ENCODE measurements at places on chromosomes 1 and 21.

DNA sequence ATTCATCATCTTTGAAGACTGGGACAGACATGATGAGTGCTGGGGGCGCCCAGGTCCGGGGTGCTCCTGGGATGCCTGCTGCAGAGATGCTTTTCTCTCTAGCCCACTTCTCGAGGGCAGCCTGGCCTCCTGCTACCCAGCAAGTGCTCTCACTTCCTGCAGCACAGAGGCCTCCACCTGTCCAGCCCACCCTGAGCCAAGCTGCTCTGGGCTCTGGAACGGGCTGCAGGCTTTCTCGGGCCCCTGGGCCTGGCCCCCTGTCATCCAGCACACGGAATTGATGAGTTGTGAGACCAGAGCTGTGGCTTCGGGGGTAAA, 469.5 kb upstream of the VAMP3 start:
- DNase-seq: no peak

DNA sequence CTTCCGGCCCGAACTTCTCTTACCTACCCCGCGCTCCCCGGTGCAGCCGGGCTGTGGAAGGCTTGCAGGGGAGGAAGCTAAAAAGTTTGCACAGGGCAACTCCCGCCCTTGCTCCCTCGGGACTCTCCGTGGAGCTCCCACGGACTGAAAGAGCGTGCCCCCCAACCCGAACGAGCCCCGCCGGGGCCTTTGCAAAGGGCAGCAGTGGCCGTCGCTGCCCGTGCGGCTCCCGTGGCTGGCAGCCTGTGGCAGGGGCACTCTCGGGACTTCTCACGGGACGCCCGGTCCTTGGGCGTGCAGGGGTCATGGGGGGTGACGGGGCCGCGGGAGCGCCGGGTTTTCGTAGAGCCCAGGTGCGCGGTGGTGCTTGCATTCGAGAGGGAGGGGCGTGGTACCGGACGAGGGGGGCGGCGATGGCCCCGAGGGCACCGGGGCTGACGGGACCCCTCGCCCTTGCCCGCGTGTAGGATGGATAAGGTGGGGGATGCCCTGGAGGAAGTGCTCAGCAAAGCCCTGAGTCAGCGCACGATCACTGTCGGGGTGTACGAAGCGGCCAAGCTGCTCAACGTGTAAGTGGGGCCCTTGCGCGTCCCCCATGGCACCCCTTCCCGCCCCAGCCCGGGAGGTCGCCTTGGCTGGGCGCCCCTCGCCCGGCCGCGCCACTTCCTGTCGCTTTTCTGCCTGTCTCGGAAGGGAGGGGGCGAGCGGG, 711 bp downstream of the GADD45A start:
- peak; percentile 21 for DNase-seq

DNA sequence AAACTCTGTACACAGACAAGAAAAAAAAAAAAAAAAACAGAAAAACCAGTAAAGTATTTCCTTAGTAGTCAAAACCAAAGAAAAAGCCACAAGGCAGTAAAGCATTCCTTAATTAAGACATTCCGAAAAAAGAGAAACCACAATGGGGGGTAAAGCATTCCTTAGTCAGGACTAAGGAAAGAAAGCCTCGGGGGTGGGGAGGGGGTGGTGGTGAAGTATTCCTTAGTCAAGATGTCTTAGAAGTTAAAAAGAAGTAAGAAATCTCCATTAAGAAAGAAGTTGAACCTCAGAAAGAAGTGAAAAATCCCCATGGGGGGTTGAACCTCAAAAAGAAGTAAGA, 28.2 kb upstream of the FMO1 start:
- no peak for DNase-seq

- DNase-seq: no peak
Measured at GRCh38 chr1:75764057-75764655, 21.9 kb upstream of the RABGGTB start.

DNA sequence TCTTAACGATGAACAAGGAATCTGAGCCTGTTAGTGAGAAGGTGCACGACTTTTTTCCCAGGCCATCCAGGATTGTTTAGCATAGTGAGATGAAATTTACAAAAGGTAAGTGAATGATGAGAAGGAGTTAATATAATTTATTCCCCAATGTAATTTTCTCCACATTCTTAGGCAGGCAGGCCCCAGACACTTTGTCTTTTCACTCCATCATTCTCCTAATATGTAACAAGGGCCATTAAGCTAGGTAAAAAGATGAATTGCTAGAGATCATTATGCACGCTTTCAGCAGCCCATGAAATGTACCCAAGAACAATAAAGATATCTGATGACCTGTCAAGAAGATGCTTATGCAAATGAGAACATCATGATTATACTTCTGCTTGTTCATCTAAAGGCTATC, 24.1 kb downstream of the NIBAN1 start:
- DNase-seq: no peak

DNA sequence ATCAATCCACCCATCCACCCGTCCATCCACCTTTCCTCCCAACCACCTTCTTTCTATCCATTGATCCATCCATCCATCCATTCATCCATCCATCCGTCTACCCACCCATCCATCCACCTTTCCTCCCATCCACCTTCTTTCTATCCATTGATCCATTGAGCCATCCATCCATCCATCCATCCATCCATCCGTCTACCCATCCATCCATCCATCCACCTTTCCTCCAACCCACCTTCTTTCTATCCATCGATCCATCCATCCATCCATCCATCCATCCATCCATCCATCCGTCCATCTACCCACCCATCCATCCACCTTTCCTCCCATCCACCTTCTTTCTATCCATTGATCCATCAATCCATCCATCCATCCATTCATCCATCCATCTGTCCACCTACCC, 5.1 kb upstream of the EDN2 start:
- no peak for DNase-seq

- no peak for DNase-seq
Measured at GRCh38 chr21:43933199-43933598, 68.2 kb downstream of the AGPAT3 start.

GRCh38 chr21:45593162-45594022, 50.1 kb upstream of the PCBP3 start:
- DNase-seq: no peak

DNA sequence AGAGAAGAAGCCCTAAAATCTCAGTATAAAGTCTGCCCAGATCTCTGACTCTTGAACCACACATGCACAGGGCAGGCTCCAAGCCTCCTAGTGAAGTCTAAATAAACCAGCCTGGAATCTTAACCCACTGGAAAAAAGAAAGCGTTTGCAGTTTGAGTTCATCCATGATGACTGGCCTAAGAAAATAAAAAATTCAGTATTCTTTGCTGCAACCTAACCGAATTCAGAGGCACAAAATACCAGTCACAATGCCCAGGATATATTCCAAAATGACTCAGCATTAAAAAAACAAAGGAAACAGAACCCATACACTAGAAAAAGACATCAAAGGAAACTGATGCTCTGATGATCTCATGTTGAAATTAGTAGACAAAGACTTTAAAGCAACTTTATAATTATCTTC, 269.2 kb downstream of the SDCCAG8 start:
- no peak for DNase-seq

DNA sequence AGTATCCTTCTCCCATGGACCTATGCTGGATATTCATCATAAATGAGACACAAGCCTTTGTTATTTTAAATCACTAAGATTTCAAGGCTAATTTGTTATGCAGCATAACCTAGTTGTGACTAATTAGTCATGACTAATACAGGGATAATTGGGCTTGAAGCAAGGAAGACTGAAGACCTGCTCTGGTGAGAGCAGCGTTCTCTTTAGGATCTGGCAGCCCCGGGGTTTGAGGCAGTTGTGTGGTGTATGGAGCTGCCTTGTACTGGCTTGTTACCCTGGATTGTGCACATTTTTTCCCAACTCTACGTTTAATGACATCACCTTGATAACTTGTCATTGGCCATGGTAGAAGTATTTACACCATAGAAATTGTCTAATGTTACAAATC, 25.7 kb upstream of the SPAG17 start:
- DNase-seq: no peak

DNA sequence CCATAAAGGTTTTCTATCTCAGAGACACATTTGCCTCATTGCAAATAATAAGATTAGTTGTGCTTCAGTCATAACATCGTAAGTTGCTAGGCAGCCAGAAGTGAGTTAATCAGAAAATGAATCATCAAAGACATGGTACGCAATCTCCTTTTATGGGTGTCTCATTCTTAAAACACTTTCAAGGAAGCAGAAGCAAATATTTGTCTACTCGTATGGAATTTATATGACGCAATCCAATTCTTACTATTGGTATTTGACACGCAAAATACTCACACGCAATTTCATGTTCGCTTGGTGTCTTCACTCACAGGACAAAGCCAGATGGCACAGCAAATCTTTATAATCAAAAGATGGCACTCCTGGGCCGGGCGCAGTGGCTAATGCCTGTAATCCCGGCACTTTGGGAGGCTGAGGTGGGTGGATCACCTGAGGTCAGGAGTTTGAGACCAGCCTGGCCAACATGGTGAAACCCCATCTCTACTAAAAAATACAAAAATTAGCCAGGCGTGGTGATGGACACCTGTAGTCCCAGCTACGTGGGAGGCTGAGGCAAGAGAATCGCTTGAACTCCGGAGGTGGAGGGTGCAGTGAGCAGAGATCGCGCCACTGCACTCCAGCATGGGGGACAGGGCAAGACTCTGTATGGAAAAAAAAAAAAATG, 56.4 kb downstream of the HLCS start:
- DNase-seq: no peak

GRCh38 chr1:179814546-179814838, 63.1 kb downstream of the TOR1AIP2 start:
- no peak for DNase-seq

- DNase-seq: no peak
Measured at GRCh38 chr1:157833145-157833544, 8.5 kb downstream of the CD5L start.

DNA sequence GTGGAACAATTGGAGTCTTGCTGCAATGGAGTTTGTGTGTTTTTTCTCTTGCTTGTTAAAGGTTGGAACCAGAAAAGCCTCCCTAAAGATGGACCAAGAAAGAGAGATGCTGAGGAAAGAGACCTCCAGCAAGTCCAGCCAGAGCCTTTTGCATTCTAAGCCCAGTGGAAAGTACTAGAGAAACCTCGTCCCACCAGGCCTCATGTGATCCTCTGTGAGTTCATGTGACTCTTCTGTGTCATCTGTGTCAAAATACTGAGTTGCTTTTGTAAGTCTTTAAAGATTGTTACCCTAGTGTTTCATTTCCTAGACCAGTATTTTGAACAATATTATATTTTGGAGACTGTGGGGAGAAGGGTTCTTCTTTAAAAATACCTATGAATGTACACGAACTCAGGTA, 12.5 kb upstream of the EFHD2 start:
- DNase-seq: no peak

GRCh38 chr1:56320464-56321149, 258.8 kb downstream of the PLPP3 start:
- DNase-seq: no peak

- DNase-seq: no peak
Measured at GRCh38 chr1:14519976-14520375, 78.5 kb upstream of the KAZN start.

- no peak for DNase-seq
Measured at GRCh38 chr1:41738475-41738874, 180.2 kb downstream of the HIVEP3 start.

DNA sequence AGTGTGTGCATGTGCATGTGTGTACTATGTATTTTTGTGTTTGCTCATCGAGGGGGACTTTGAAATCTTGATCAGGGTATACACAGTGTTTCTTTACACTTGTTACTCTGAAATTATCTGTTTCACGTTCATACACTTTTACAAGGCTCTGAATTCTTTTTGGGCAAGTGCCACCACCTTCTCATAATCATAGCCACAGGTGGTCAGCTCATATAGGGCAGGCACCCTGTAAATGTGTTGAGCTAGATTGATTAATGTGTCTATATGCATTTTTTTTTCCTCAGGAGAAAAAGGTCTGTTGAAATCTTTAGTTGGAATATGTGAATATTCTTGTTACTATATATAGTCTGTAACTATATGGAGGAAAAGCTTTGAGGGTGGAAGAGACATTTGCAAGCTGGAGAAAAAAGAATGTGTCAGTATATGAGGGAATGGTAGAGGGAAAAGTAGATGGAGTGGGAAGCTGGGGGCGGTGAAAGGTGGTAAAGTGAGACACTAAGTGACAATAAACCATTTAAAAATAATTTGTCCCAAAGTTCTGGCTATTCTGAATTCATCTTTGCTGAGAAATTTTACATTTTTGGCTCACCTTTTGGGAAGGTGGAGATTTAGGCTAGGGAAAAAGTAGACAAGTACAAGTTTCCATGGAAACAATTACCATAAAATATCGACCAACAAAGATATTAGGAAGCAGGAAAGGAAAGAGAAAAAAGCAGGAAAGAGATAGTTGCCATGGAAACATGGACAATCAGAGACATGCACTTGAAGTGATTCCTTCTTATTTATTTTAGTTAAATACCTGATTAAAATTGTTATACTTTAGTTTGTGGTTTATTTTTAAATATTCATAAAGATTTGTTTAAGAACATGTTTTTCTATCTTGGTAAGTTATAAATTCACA, 277.5 kb downstream of the PDE4B start:
- no peak for DNase-seq

DNA sequence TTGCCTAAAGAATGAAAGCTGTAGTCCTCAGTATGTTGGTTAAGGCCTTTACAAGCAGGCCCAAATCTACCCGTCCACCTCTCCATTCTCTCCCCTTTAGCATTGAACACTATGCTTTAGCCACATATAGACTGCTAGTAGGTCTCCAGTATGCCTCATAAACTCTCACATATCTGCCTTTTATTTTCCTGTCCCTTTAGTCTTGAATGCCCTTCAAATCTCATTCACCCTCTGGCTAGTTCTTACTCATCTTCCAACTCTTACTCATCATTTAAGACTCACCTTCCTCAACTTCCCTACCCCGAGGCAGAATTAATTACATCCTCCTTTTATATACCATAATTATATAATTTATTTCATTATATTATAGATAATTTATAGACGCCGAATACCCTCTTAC, 78.7 kb upstream of the TSPAN2 start:
- no peak for DNase-seq

DNA sequence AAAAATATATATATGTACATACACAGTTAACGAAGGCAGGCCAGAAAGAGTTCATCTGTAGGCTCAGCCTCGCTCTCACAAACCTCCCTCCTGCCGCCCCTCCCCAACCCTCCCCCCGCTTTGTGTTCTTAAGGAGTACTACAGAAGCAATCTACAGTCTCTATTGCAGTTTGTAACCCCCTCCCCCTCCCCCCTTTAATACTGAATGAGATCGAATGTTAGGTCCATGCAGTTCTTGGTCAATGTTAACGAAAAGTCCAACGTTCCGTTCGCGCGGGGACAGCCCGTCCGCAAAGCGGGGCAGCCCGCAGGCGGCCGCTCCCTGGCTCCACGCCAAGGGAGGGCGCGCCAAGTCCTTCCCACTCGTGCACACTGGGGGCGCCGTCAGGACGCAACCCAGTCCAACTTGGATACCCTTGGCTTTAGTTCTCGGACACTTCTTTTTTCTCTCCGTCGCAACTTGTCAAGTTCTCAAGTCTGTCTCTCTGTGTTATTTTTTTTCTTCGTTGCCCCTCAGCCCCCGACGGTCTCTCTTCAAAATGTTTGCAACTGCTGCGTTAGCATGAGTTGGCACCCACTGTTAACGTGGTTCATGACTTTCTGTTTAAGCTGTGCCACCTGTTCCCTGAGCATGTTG, 2.2 kb downstream of the JUN start:
- DNase-seq: no peak
